ENCODE measurements at places on chromosomes 2 and 18.

- DNase-seq, result no peak
These were observed 72.8 kb upstream of the CTDP1 start for GRCh38 chr18:79606621-79607331.

- DNase-seq, result no peak
These were observed 101.2 kb downstream of the PTPN4 start for GRCh38 chr2:119860924-119861323.

- DNase-seq, result no peak
These were observed 926.4 kb upstream of the FANCL start for GRCh38 chr2:59167514-59167913.

GRCh38 chr18:35578481-35578880 lies 3.1 kb upstream of the GALNT1 start:
- DNase-seq, result no peak

DNA sequence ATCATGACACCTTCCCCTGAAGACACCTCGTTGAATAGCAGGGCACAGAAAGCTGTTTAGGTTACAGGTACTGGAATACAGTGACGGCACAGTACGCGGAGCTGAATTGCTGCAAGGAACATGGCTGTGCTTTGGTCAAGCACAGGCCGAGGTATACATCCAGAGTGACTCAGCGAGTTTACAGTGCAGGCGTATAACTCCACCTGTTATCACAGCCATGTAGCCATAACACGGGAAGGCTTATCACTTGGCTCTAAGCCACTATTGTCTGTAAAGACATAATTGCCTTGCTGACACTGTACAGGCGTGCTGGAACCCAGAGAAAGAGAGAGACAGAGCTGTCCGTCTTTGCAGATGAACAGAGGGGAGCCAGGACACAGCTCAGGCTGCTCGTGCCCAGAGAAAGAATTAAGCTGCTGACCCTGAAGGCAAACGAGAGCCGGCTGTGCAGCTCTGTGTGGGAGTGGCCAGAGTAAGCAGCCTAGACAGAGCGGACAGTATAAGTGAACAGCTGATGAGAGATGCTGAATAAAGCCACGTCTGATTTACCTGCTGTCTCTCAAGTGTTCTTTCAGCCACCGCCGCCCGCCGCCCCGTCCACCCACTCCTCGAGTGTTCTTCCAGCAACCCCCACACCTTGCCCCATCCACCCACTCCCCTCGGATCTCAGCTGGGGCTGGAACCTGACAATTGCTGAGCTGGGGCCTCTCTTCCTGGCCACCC lies 87.3 kb upstream of the PPP1CB start:
- no peak for DNase-seq

DNA sequence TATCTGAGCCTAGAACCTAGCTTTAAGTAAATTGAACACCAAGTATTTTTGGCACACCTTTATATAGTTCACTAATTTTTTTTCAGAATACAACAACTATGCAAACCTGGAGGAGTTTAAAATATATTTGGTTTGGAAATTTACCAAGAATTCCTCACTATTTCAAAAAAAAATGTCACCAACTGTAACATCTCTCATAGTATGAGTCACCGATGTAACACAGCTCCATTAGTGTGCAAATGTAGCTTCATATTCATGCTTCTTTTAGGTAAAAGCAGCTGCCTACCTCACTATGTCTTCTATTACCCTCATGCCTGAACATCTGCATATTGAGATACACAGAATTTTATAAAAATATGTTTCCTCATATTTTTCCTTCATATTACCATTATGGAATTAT lies 80.5 kb downstream of the NRXN1 start:
- no peak for DNase-seq

- DNase-seq, result no peak
These were observed 102.6 kb upstream of the ITGA4 start for GRCh38 chr2:181354626-181355025.

- no peak for DNase-seq
These were observed 204.3 kb downstream of the GULP1 start for GRCh38 chr2:188495969-188496431.

Measured in activated T-cell treated with anti-CD3 and anti-CD28 coated beads, Interleukin-2, amount 50 U/mL, for 48 hours (primary cell).